Activated CD8-positive, alpha-beta memory T cell treated with anti-CD3 and anti-CD28 coated beads for 1 hour (primary cell): ENCODE measurements at places on chromosomes 4 and X.
A peak's percentile ranks its signal among the peaks of the same experiment; 100 is the strongest.

DNA sequence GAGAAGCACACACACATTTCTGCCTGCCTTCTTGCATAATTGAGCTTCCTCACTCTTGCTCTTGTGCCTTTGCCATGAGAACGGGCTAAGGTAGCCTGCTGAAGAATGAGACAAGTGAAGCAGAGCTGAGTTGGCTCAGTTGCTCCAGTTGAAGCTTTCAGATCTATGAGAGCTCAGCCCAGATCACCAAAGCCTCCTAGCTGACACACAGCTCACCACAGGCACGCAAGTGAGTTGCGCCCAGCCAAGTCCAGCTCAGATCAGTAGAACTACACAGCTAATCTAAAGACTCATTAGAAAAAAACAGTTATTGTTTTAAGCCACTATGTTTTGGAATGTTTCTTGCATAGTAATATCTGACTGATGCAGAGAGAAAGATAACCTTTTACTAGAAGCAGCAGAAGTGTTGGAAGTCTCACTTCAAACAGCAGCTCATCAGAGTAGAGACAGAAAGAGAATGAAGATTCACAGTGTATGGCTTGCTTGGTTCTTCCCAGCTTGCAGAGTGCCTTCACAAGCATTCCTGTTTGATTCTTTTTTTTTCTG, 362.4 kb downstream of the MID1IP1 start:
- DNase-seq: no peak

DNA sequence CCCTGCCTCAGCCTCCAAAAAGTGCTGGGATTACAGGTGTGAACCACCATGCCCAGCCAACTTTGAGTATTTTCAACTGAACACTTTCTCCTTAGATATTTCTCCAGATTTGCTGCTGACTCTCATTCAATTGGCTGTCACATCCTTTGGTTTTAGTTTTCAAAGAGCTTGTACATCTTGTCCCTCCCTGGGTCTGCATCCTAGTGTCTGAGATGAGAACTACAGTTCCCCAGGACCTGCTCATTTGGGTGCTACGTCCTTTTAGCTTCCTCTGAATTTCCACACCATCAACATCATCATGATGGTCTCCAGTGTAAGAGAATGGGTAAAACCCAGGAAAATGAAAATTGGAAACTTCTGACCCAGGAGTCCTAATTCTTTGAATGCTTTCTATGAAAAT, 312.9 kb downstream of the NLGN4X start:
- DNase-seq: no peak

DNA sequence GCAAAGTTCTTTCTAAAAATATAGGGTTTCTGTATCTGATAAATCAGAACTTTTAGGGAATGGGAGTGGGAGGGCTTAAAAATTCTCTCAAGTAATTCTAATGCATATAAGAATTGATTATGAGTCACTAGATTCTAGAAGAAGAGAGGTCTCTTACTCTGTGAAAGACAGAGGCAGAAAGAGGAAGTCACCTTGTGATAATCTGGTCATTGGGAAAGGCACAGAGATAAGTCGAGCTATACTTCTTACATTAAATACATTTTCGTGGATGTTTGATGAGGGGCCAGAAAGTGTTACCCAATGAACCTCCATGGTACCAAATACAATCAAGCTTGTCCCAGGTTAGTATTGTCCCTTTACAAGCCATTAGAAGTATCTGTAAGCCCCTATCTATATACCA, 134.4 kb downstream of the MAD2L1 start:
- no peak for DNase-seq

DNA sequence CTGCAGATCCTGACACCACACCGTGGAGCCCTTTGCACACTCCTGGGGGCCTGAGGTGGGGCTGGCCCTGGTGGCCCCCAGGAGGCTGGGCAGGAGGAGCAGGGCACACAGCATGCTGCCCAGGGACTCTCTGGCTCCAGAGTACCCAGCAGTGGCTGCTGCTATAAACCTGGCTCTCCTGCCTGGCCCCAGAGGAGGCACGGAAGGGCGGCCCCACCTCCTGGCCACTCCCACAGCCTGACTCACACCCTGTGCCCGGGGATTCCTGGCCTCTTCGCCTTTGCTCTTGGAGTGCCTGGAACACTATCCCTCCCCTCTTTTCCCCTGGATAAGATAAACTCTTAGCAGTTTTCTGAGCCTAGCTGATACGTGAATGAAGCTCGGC, at the start of gene PSAPL1:
TSS of gene PSAPL1 (minus strand) at position 165 of the 385 bp plus-strand sequence. CDS start at position 114, 51 bp downstream.
- DNase-seq: no peak

DNA sequence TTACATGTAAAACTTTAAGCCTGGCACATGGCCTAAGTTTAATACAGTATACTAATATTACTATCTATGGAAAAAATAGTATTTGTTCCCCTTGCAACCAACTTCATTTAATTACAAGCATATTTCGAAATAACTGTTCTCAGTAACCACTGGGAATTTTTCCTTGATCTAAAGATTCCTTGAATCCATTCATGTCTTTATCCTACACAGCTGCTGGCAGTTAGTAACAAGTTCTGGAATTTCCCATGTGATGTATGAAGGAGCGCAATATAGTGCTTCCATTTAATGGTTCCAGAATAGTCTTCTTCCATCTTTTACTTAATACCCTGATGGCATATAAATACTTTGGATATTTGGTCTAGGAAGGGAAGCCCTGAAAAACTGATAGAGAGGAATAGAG, 136.5 kb downstream of the AASDH start:
- no peak for DNase-seq

- DNase-seq: no peak
Measured at GRCh38 chrX:68927178-68927577, 98.4 kb downstream of the EFNB1 start.

- DNase-seq: peak; percentile 100
Measured at GRCh38 chrX:1452516-1453394, at the start of gene ASMTL. Gene ASMTL, minus strand, starts transcription at chrX:1452909. Its CDS starts 69 bp downstream, at chrX:1452840.

DNA sequence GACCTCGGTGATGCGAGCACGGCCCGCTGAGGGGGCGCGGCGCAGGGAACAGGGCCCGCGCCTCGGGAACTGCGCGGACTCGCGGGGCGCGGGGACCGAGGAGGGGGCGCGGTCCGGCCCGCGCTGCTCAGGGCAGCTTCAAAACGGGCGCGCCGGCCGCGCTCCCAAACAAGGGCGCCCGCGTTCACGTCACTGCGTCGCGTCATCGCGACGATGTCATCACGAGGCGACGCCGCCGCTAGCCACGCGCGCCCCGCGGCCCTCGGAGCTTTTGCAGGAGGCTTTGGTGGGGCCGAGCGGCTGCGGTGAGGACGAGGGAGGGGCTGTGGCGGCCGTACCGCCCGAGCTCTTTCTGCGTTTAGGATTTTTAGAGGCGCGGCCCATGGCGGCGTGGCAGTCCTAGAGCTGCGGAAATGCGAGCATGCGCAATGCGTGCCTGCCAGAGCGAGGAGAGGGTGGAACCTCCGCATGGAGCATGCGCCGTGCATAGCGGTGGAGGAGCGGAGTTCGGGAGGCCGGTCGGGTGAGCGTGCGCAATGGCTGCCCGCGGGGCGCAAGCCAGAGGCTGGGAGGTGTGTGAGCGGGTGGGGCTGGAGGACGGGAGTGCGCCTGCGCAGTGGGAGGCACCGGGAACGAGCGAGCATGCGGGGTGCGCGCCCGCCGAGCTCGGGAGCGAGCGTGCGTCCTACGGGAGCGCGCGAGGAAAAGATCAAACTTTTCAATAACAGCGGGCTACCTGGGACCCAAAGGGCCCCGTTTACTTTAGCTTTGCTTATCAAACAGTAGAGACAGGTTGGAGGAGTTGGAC, at the start of gene PPP2R3B:
TSS of gene PPP2R3B (minus strand) at position 140 of the 808 bp plus-strand sequence. CDS start 216 bp downstream, outside the sequence.
- peak; percentile 98 for DNase-seq

- DNase-seq: no peak
Measured at GRCh38 chr4:102247041-102247440, 98.2 kb downstream of the SLC39A8 start.

GRCh38 chr4:125244848-125245450, 69.8 kb upstream of the FAT4 start:
- no peak for DNase-seq

DNA sequence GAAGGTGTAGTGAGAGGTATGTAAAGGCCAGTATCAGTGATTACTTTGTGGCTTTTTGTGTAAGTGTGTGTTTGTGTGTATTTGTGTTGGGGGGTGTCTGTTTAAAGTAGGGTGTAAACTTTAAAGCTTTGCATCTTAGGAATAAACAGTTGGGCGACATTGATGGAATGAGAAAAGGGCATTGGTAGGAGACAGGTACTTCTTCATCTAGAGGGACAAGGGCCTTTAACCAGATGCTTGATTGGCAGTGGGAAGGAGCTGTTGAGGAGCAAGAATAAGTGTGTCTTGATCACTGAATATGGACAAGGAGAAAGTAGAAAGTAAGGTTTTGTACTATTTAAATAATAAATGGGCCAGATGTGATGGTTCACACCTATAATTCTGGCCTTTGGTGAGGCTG, 48.8 kb downstream of the RAPGEF2 start:
- DNase-seq: no peak

GRCh38 chr4:3777033-3777390, 10.8 kb downstream of the ADRA2C start:
- no peak for DNase-seq

DNA sequence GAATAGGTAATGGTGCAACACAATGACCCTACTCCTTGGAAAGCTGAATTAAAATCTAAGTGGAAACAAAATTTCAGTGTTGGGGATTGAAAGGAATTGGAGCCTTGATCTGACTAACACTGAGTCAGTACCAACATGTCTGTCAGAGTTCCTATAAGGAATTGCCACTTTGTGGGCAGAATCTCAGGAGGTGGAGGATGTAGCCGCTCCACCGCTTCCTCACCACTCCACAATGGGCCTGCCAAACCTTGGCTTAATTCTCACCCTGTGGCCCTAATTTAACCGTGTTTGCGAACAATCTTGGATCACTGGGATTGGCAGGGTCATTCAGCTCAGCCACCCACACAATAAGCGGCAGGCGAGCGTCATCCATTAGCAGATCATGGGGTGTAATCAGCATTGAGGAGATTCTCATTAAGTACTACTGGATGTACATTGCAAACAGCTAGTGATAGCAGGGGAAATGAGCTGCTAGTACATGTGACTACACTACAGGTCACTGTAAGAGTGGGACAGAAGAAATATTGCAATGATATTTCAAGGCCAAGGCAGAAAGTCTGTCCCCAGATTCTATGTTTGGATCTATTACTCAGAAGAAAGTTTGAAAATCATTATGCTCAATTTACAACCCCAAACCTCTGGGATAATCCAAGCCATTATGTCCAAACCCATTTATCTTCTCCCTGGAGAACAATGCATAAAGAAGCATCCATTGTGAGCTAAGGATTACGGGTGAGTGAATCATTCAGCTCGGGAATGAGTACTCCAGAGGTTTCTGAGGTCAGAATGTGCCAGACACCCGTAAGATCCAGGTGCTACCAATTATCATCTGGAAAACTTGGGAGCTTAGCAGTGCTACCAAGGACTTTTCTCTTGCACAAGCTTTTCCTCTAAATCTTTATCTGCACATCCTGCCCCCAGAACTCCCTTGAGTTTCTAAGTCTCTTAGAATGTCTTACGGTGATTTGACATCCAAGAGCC, 5.8 kb downstream of the SRPX start:
- DNase-seq: no peak

DNA sequence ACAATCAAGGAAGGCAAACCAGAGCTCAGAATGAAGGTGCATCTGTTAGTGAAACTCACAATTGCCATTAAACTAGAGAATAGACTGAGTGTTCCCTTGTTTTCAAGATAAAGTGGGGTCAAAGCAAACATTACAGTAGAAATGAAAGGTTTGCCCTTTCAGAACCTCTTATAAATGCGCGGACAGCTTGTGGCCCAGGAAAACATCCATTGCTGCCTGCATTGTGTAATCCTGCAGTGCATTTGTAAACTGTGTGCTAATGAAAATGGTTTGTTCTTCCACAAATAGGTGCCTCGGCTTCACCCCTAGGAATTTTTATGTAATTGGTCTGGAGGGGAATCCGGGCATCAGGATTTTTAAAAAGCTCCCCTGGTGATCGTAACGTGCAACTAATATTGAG, 62.8 kb downstream of the SNX25 start:
- no peak for DNase-seq

DNA sequence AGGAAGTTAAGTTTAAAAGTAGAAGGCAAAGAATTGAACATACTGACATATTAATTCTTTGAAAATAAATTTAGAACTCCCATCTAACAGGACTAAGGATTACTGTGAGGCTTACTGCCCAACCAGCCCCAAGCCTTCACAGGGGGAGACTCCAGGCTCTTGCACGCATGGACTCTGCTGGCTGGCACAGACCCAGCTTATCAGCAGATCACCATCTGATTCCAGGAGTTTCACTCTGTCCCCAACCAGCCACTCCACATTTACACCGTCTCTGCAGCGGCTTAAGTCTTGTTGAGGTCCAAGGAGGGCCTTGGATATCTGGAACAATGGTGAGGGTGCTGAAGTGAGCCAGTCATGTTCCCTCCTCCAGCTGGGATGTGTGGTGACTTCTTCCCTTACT, 16.4 kb upstream of the OTUD4 start:
- no peak for DNase-seq

GRCh38 chrX:28843817-28844216, 256.6 kb downstream of the IL1RAPL1 start:
- no peak for DNase-seq

DNA sequence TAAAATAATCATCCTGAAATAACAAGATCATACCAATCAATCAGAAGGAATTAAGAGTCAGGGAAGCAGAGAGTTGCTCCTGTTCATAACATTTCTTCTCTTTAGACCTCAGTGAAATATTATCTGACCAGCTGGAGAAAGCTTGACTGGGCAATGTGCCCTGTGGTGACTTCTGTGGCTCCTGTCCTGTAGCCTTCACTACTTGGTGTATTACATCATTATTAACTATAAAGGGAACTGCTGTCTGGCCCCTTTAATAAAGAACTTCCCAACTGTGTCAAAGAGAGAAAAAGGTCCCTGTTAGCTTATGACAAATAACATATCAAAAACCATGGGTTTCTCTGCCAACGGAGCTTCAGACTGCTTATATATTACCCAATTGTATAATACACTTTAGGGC, 18.0 kb downstream of the OPHN1 start:
- no peak for DNase-seq

- DNase-seq: no peak
Measured at GRCh38 chrX:45747905-45748304, 547.2 kb upstream of the DIPK2B start.

DNA sequence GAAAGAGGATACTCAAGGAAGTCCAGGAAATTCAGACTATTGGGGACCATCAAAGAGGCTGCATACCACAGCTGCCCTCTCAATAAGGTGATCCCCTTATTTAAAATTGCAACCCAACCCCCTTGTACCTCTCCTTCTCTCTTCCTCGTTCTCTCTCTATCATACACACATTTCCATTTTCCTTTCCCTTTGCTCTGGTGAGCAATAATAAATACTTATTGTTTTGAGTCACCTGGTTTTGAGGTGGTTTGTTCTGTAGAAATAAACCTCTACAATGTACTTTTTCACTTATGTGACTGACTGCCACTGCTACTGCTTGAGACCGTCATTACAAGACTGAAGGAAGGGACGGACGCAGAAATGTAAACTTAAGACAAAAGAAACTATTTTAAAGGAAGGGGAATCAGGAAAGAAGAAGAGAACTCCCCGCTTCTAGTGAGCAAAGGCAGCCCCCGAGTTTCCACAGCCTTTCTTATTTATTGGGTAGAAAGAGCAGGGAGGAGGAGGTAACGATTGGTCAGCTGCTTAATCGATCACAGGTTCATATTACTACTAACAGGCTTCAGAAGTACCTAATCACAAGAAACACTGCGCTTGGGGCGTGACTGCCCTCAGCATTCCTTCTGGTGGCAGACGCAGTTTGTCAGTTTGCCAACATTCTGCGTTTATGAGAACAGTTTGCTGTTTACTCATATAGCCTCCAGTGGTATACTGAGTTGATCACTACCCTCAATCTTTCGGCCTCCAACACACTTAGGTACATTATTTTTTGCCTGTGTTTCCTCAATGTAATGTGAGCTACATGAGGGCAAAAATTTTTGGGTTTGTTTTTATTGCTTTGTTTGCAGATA, 16.9 kb upstream of the TMEM165 start:
- no peak for DNase-seq
